NCI-H1417 treated with DMSO at 0.1 percent for 48 hours (cell line): ENCODE measurements at places on chromosomes 11 and 22.

GRCh38 chr11:27926981-27927481 is 180.9 kb downstream of the KIF18A start:
- DNase-seq: no peak

- DNase-seq: no peak
These were observed 415.9 kb downstream of the TMEM135 start for GRCh38 chr11:87453531-87454089.

DNA sequence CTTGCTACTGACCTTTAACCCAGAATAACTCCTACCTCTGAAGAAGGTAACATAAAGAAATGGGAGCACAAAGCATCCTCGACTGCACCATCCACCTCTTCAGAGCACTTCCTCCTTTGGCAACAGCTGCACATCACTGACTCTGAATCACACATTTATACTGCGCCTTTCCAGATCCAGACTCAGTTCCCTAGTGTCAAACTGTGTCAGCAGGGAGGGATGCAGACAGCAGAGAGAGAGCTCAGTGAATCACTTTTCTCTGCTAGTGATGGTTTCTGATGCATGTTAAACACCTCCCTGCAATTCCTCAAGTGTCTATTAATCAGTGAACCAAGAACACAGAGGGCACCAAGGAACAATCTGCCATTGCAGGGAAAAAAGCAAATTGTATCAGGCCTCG is 118.9 kb downstream of the PLEKHA7 start:
- no peak for DNase-seq

- DNase-seq: no peak
These were observed 759 bp downstream of the AP2A2 start for GRCh38 chr11:926341-926916.

- no peak for DNase-seq
These were observed 9.3 kb downstream of the TNKS1BP1 start for GRCh38 chr11:57315491-57315890.

GRCh38 chr11:94152678-94153065 is 24.0 kb downstream of the PANX1 start:
- DNase-seq: no peak

DNA sequence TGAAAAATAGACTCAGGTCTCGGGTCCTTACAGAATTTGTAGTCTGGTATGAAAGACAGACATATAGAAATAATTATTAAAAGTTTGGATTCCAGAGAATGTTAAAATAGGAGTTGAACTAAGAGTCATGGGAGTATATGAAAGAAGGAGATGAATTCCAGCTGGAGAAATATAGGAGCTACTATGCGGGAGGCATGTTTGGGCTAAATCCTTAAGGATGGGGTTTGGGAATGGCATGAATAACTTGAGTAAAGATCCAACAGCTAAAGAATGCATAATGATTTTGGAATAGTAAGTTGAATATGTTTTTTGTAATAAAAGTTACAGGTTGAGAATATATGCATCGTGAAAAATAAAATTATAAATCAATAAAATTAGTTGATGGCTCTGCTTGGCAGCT is 129.4 kb upstream of the SLC5A12 start:
- DNase-seq: no peak

DNA sequence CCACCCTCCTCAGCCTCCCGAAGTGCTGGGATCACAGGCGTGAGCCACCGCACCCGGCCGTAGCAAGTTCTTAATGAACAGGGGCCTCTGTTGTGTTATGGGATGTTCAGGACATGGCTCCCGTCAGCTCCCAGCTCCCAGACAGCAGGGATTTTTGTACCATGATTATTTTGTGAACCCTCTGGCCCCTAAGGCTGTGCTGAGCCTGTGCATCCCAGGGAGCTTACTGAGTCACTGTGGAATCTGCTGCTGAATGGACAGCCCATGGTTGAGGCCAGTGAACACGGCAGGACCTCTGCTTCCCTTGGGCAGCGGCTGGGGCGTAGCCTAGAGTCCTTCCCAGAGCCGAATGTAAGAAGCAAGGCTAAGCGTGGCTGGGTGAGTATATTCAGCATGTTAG is 245.2 kb downstream of the NTM start:
- no peak for DNase-seq

DNA sequence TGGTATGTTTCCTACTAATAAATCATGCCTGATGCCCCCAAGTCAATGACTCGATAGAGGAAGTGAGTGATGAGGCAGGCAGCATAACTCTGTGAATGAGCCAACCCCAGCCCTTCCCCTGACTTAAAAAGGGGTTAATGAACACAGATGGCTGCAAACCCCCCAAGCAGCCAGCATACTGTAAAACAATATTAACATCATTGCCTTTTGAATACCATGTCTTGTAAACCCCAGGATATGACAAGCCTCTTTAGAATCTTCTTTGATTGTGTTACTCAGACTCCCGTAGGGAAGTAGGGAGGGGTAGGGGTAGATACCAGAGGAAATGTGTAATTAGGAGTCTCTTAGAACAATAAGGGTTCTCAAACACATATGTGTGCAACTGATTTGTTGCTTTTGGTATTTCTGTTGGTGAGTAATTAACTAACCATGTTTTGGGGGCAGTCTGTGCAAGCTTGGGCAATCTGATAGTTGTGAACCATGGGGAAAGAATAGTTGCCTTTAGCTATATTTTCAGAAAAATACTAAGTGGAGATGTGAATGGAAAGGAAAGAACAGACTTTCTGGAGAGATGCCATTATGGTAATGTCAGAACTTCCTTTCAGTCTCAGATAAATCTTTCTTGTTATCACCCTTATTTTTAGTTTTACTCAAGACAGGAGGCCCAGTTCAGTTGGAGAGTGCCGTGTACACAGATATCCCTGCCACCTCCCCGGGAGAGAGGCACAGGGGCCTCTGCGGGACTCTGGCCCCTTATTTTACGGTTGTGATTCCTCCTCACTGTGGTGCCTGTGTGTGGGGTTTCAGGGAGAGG is 701.8 kb downstream of the NTM start:
- DNase-seq: no peak

DNA sequence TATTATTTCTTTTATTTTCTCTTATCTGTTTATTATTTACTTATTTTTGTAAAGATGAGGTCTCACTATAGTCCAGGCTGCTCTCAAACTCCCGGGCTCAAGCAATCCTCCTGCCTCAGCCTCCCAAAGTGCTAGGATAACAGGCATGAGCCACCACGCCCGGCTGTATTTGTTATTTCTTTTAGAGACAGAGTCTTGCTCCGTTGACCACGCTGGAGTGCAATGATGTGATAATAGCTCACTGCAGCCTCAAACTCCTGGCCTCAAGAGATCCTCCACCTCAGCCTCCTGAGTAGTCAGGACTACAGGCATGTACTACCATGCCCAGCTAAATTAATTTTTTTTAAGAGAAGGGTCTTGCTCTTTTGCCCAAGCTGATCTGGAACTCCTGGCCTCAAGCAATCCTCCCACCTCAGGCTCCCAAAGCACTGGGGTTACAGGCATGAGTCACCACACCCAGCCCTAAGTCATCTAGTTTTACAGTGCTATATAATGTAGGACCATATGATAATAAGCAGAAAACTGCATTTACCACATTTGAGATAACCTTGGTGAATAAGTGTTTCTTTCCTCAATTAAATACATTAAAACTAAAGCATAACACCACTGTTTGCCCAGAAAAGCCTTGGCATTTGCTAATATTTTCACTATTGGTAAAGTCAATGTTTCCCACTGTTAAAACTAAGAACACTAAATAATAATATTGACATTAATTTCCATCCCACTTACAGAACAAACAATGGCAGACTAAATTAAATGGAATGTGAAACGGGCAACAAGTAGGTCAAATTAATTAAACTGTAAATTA is 127.5 kb downstream of the SIK3 start:
- no peak for DNase-seq

- DNase-seq: no peak
These were observed 4.9 kb upstream of the MRGPRF start for GRCh38 chr11:69017951-69018350.

GRCh38 chr22:19242699-19243098 is 48.8 kb downstream of the CLTCL1 start:
- DNase-seq: no peak

DNA sequence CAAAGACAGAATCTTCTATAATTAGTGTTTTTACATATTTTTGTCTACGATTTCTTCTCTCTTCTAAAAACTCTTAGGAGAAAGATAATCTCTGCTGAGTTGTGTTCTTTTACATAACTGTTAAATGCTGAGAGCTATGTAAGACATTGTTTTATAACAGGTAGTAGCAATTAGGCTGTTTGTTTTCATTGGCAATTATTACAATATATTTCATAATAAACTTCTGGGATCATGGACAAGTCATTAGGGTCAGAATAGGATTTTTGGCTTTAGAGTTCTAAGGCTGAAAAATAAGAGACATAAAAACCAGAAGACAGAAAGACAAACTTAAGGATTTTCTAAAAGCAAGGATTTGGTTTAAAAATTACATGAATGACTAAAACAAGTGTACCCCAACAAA is 120.8 kb downstream of the DCDC1 start:
- no peak for DNase-seq

DNA sequence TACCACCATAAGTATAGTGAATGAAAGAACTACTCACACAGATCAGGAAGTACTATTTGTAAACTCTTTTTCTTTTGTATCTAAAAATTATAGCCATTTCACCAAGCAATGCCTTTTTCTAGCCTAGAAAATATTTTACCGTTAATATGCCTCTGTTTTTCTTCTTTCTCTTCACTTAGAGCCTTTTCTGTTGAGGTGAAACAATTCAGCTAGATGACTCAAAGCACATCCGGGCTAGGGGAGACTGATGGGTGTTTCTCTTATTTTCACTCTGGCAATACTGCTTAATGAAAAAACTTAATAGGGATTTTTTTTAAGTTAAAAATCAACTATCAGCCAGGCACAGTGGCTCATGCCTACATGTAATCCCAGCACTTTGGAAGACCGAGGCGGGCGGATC is 93.3 kb downstream of the SGSM3 start:
- DNase-seq: no peak

DNA sequence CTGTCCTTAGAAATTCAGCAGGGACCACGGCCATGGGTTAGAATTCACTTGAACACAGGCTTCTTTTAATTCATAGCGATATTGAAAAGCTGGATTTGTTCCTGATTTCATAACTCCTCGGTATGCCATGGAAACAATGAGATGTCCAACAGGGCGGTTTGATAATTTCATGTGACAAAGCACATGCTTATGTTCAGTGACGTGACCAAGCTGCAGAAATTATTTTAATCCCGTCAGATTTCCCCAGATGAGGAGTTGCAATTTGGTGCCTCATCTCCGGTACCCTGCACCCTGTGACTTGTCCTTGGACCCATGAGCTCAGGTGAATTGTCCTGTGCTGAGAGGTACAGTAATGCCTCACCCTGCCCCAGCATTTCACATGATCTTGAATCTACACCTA is 81.7 kb downstream of the C11orf91 start:
- DNase-seq: no peak

GRCh38 chr11:12163181-12163941 is 53.0 kb downstream of the MICAL2 start:
- no peak for DNase-seq

DNA sequence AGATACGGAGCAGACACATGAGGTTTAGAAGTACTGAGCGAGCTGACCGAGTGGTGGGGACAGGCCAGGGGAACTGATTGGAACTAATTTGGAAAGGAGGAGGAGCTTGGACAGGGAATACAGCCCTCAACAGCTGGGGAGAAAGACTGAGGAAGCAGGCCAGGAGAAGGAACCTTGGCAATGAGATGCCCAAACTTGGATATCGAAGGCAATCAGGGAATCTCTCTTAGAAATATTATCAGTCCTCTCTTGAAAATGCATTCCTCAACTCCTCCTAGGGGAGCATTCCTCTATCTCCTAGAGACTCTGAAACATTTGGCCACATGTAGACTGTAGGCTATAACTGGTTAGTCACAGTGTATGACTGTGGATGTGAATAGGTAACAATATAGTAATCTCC is 284.6 kb downstream of the GUCY1A2 start:
- DNase-seq: no peak

- DNase-seq: no peak
These were observed 36.4 kb upstream of the E2F8 start for GRCh38 chr11:19276859-19277808.

DNA sequence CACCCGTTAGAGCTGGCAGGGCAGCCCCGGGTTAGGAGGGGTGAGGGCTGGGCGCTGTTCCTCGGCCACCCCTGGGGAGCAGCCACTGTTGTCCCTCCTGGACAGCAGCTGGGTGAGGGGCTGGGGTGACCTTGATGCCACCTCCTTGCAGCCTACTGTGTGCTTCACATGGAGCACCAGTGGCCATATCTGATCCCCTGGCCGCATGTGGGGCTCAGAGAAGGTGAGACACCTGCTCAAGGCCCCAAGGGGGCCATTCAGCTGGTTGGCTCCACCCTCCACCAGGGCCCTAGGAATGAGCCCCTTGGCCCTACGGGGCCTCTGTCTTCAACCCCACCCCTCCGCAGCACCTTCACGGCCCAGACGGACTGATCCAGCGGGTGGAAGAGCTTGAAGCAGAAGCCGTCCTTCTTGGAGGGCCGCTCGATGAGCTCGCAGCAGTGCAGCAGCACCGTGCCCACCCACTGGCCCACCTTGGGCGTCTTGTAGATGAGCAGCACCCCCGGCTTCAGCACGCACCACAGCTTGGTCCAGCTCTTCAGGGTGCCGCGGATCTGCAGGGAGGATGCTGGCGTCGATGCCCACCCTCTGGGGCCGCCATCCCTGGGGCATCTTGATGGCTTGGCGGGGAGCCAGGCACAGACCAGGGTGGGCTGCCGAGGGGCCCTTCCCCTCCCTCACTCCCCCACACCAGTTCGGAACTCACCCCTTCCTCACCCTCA is 44.9 kb downstream of the OSBPL5 start:
- DNase-seq: no peak

- no peak for DNase-seq
These were observed 57.3 kb upstream of the SCUBE2 start for GRCh38 chr11:9148727-9149126.

DNA sequence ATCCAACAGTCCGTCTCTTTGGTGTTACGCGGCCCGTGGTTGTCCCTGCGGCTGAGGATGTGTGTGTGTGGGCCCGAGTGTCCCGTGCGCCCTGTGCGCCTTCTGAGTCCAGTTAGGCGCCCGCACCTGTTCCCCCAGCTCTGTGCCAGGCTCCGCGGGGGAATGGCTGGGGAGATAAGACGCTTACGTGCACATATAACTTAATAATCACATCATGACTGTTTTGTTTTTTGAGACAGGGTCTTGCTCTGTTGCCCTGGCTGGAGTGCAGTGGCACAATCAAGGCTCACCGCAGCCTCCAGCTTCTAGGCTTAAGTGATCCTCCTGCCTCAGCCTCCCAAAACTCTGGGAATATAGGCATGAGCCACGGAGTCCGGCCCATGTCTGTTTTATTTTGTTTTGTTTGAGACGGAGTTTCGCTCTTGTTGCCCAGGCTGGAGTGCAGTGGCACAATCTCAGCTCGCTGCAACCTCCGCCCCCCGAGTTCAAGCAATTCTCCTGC is 817 bp downstream of the ARL2 start:
- no peak for DNase-seq

GRCh38 chr22:42462016-42462415 is 29.8 kb upstream of the NFAM1 start:
- no peak for DNase-seq

DNA sequence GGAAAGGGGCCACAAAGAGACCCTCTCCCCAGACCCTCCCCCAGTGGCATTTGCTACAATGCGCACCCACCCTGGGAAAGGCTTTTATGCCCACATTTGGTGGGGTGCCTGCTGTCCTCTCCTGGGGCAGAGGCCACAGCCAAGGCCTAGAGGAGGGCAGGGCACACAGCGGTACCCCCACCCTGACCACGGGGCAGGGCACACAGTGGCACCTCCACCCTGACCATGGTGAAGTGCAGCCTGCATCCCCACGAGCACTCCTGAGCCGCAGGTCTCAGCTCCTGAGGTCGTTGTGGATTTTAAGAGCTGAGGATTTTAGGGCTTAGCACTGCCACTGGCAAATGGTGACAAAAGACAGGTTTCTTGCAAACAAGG is 34.1 kb downstream of the CERK start:
- DNase-seq: no peak
